AG08396 (cell line): ENCODE measurements at places on chromosomes 2 and 18.

- no peak for DNase-seq
Observed at GRCh38 chr2:64115808-64116598, 28.2 kb downstream of the PELI1 start.

DNA sequence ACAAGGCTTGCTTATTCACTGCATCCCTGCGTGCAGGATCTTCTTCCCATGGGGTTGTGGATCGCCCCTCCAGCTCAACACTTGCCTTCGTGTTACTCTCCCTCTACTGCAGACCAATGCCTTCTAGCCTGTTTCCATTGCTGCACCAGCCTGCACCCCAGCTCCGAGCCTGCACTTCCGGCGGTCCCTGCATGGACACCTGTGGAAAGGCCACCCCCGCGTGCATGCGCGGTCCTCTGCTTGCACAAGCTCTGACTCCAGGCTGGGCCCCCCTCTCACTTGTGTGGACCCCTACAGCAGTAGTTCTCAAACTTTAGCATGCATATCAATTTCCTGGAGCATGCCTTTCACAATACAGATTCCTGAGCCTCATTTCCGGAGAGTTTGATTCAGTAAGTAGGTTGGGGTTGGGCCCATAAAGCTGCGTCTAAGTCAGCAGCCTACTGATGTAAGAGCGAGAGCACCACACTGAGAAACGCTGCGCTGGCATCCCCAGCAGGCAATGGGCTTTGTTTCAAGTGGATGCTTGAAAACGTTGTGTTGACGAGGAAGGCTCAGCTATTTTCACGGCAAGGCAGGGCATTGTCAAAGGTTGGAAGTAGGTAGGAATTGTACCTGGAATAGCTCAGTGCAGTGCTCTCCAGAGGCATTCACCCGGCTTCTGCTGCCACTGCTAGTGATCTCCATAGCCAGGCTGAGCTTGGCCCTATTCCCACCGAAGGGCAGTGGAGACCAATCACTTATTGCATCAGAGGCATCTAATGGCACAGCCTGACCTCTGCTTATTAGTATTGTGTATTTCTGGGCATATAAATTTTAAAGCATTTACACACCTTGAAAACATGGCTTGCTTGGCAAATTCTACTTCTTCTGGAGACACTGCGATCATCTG lies 32.6 kb downstream of the CREG2 start:
- no peak for DNase-seq

- no peak for DNase-seq
Observed at GRCh38 chr2:120910956-120911951, 175.6 kb downstream of the GLI2 start.

GRCh38 chr2:3332133-3332532 lies 45.5 kb downstream of the EIPR1 start:
- no peak for DNase-seq

DNA sequence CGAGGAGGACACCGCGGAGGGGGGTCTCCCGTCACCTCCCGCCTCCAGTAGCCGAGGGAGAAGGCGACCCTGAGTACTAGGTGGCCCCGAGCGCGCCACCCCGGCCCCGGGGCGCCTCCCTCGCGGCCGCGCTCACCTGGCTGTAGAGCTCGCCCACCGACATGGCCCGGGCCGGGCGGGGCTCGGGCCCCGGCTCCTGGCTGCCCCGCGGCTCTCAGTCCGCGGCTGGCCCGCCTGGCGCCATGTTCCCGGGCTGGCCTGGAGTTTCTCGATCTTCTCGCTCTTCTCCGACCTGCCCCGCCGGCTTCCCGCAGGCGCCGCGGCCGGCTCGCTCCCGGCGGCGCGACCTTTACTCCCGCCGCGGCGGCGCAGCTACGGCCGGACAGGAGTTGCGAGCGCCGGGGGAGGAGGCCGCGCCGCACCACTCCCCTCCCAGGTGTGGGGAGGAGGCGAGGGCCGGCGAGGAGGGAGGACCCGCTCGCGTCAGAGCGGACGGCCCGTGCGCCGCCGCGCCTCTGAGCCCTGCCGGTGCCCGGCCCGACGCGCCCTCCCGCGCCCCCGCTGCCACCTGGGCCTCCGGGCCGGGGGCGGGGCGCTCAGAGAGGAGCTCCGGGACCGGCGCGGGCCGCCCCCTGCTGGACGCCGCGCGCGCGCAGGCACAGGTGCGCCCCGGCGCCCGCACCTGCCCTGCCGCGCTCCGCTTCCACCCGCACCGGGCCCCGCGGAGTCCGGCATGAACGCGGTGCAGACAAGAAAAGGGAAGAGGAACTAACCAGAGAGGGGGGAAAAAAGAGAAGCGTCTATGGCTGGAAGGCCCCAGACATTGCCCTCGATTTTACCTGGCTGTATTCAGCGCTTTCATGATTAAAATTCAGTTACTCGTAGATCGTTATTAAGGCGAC lies at the start of gene MYO5B:
Gene MYO5B (minus strand): TSS at position 517 of the 902 bp plus-strand sequence. CDS start 354 bp downstream, at position 163.
- DNase-seq = peak; percentile 31

- no peak for DNase-seq
Observed at GRCh38 chr2:6785493-6785892, 80.2 kb downstream of the CMPK2 start.

GRCh38 chr2:100006516-100006915 lies 135.9 kb downstream of the AFF3 start:
- DNase-seq = no peak

DNA sequence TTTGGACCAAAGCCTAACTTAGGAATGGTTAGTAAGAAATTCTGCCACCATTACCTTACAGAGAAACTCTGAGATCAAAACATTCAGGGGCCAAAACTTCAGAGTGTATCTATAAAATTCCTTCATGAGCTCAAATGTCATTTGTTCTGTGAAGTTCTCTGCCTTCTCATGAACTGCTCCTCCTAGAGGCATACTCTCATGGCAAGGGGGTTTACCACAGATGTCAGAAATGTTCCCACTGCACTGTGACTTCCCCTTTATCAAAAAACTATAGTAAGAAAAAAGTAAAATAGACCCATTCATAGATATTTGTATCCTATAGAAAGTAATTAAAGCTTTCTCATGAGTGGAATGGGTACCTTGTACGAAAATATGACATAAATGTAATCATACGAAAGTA lies 68.5 kb downstream of the USP40 start:
- DNase-seq = no peak

DNA sequence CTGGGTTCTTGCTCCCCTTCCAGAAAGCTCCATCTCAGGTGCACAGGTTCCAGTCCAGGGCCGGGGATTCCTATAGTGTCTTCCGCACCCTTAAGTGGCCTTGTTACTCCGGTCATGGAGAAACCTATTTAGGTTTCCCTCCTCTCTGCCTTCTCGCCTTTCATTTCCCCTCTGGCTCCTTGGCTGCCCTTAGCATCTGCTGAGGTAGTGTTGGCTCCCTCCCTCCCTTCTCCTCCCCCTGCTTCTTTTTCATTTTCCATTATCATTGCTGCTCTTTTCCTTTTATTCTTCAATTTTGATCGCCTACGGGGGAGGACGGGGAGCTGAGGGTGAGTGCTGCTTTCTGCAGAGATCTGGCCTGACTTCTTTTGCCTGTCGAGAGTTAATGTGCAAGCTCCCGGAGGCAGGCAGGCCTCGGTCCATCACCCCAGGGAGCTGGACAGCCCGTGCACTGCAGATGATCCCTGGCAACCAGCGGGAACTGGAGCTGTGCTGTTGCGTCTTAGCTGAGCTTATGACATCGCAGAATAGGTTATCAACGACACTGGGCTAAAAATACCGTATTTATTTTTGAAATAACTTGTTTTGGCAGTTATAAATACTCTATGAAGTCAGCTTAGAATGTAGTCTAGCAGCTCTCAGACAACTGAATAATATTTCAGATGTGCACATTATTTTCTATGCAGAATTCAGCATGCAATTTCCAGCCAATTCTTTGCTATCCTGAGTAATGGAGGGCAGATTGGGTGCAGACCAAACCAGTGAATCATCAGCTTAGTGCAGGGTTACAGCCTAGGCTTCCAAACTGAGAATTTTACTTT lies 141.9 kb downstream of the SLC4A3 start:
- no peak for DNase-seq

- DNase-seq = no peak
Observed at GRCh38 chr2:180991361-180991760, 11.0 kb downstream of the UBE2E3 start.

DNA sequence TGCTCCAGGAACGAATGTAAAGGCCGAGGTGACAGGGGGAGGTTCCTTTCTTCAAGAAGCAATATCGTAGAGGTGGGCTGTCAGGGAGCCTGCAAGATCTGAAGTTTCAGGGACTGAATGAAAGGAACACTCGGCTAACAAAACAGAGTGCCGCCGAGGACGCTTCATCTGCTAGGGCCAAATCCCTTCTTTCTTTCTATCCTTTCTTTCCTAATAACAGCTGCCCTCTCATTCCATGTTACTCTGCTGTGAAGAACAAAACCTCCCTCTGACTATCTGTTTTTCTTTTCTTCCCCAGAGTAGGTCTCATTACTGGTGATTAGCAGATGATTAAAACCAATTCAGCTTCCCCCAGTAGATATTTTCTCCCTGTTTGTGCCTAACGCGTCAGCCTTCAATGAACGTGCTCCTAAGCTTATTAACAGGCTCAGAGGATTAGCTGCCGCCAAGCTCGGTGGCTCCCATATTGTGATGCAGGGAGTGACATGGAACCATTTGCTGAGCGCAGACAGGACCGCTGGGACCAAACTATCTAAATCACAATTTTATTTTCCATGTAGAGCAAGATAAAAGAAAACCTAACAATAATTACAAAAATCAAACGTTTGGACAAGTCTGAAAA lies 414.6 kb downstream of the TMEM182 start:
- no peak for DNase-seq

DNA sequence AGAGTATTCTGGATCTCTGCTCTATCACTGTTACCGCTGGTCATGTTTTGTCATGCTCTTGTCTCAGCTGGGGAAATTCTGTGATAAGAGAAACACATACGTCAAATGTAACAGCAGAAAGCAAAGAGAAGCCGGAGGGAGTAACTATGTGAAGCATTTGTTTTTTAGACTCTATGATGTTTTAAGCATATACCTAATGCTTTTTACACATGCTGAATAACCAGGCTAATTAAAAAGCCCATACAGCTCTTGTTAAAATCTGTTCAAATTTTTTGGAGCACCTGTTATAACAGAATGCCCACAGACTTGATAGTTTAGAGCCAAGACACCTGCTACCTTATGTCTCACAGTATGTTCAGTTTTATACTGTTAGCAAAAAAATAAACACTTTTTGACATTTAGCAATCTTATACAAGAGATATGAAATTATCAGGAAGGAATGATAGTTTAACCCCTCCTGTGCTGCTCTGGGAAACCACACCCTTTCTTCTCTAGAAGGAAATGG lies 92.3 kb upstream of the TANK start:
- no peak for DNase-seq

DNA sequence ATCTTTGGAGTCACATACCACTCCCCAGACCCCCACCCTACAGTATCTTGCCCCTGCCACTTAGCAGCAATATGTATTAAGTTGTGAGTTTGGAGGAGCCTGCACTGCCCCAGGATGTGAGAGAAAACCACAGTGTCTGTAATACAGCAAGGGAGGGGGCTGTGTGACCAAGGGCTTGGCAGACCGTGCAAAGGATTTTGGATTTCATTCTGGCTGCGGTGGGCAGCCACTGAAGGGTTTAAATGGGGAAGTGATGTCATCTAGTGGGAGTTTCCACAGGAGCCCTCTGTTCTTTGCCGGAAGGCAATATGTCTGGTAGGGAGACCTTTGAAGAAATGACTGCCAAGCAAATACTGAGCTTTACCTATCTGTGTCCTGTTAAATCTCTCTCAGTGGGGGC lies 202.4 kb downstream of the FHOD3 start:
- DNase-seq = no peak

DNA sequence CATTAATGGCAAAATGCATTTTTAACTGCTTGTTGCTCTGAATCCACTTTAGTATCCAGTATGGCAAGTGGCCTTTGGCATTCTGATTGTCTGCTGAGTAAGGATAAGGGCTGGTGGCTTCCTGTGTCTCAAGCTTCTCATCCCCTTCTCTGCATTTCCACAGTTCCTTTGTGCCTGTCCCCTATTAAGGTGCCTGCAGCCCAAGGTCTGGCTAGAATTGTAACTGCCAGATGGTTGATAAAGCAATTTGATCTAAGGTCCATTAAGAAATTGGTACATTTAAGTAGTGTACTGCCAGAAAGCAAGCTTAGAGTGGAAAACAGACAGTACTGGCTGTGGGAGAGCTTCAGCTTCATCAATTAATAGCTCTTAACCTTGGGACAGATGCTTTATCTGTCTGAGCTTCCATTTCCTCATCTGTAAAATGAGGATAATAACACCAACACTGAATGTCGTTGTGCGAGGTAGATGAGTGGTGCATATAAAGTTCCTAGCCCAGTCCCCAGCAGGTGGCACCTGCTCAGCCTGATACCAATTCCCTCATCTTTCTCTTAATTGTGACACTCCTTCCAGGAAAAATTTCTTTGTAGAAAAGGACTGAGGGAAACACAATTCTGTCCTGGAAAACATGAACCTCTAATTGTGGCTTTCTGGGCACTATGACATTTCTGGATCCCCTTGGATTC lies 570.6 kb upstream of the GCFC2 start:
- DNase-seq = no peak

DNA sequence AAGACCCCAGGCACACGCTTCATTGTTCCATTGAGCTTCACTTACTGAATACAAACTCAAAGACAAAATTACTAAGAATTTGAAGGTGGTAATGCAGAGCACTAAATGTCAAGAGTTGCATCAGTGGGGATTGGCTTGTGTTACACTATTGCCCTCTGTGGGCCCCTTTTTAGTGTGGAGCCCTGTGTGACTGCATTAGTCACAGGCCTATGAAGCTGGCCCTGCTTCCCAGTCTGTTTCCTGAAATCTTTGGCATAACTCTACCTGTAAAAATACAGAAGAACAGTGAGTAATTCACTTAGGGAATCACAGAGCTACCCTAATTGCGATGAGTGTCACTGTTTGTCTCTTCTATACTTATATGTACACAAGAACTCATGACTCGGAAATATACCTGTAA lies 40.0 kb upstream of the STPG4 start:
- DNase-seq = no peak

DNA sequence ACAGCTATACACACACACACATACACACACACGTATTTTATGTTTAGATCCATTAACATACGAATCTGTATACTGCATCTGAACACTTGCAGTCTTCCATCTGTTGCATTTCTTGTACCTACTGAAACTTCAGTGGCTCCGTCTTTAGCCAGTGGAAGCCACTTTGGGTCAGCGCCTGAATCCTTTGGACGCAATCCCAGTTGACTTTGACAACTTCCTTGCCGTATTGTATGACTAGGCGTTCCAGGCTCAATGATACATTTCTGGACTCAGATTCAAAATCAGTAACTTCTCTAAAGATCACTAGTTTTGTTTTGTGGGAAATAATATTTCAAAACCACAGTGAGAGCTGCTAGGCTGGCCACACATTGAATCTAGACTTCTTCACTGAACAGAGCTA lies 101.5 kb upstream of the GPC1 start:
- DNase-seq = no peak
